Anterior cingulate cortex (tissue), 58 donors: ENCODE measurements at places on chromosomes 3 and 15.

GRCh38 chr15:78080088-78080460, 2.6 kb upstream of the TBC1D2B start:
- DNase-seq: no peak

GRCh38 chr3:40924559-40925141, 274.7 kb upstream of the CTNNB1 start:
- no peak for DNase-seq

- DNase-seq: no peak
Measured at GRCh38 chr3:31227131-31227562, 305.6 kb upstream of the STT3B start.

- no peak for DNase-seq
Measured at GRCh38 chr3:3141939-3142338, 15.2 kb downstream of the TRNT1 start.

DNA sequence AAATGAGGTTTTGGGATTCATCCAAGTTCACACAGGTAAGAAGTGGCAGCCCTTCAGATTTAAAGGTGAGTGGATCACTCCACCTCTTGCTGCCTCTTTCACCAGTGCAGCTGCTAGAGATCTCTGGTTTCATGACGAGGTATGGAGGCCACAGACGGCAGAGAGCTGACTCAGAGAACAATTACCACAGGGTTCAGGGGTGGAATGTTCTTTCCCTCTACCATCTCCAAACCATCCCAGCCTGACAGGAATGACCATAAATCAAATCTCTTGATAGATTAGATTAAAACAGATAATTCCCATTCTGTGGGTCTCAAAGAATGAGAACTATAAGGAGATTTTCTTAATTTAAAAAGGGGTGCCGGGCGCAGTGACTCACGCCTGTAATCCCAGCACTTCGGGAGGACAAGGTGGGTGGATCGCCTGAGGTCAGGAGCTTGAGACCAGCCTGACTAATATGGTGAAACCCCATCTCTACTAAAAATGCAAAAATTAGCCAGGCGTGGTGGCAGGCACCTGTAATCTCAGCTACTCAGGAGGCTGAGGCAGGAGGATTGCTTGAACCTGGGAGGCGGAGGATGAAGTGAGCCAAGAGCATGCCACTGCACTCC, 174.2 kb upstream of the ATP11B start:
- DNase-seq: no peak
